Activated CD4-positive, CD25-positive, alpha-beta regulatory T cell (primary cell): ENCODE measurements at places on chromosomes 1 and 21.

GRCh38 chr1:175116903-175117302, 49.3 kb downstream of the TNN start:
- no peak for DNase-seq

DNA sequence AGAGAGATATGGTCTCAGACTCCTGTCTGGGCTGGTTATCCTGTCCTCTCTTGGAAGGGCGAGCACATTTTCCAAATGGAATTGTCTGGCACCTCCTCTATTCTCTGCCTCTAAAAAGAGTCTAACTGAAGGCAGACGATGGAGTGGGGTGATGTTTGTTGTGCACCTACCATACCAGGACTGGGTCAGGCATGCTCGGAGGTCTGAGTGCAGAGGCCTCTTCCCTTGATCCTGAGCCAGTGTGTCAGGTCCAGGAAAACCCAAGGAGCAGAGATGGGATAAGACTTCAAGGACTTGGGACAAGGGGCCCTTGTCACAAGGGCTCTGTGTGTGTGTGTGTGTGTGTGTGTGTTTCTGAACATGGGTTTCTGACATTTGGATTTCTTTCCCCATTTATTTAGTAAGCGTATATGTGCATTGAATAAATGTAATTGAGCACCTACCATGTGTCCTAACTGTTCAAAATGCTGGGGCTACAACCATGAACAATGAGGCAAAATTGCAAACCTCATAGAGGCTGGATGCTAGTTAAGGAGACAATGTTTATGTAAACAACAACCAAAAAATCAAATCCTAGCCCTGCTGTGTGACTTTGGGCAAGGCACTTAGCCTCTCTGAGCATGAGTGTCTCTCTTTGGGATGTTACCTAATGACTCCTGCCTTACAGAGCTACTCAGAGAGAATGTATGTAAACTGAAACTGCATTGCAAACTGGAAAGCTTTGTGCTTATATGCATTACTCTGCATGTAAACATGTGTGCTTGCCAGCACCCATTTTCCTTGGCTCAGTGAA, 276.3 kb downstream of the FOXD2 start:
- DNase-seq = no peak

DNA sequence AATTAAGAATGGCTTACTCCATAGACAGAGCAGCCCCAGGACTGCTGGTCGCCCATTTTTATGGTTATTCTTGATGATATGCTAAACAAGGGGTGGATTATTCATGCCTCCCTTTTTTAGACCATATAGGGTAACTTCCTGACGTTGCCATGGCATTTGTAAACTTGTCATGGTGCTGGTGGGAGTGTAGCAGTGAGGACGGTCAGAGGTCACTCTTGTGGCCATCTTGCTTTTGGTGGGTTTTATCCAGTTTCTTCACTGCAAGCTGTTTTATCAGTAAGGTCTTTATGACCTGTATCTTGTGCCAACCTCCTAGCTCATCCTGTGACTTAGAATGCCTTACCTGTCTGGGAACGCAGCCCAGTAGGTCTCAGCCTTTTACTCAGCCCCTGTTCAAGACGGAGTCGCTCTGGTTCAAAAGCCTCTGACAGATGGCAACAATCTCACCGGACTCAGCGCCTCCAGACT, 5.2 kb upstream of the AGPAT3 start:
- no peak for DNase-seq

- no peak for DNase-seq
Observed at GRCh38 chr1:90344963-90345730, 350.2 kb downstream of the ZNF326 start.

DNA sequence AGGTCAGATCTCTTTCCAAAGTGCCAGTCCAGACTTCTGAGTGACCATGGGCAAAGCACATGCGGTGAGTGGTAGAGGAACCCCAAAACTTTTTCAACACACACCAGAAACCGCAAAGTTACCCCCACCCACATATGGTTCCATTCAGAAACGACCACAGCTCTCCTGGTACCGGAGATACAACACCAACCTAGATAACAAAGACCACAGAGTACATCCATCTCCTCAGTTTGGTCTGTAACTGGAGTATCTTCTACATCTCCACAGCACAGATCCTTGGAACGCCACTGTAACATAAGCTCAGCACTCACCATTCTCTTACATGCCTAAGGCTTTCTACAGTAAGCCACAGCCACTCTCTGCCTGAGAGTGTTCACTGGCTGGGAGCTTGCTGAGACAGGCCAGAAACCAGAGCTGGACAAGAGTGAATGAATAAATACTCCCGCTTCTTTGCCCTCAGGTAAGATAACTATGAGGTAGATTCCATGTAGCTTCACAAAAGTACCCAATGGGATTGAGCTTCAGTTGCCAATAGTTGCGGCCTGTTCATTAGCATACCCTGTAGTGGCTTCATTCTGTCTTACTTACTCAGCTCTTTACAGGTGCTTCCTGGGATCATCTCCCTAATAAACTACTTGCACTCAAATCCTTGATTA, 81.8 kb downstream of the SMYD3 start:
- DNase-seq = no peak

DNA sequence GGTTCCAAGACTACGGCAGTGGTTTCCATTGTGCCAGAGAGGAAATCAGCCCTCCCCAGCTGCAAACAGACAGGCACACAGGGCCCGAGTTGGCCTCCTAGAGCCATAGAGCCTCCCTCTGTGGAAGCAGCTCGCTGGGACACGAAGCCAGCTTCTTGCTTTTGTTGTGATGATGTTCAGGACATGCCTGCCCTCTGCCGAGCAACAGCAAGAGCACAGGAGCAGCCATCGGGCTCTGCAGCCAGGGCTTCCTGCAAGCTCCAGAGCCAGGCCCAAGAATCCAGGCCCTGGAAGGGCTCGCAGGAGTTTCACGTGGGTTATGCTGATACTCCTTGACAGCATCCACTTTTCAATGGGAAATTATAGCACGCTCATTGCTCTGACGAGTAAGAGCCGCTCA, 18.5 kb downstream of the NPHP4 start:
- DNase-seq = no peak

- no peak for DNase-seq
Observed at GRCh38 chr1:27594564-27595510, 9.1 kb downstream of the AHDC1 start.

DNA sequence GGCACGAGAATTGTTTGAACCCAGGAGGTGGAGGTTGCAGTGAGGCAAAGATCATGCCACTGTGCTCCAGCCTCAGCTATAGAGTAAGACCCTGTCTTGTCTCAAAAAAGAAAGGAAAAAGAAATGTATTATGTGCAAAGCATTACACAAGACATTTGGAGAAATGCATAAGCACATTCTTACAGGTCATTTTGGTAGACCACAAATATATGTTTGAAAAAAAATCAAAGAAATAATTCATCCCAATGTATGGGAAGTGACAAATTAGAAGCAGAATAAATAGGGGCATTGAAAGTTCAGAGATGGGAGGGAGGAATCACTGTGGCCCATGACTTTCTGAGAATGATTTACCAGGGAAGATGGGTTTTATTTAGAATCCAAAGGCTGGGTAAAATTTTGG, 283.5 kb upstream of the ADAMTS5 start:
- DNase-seq = no peak

DNA sequence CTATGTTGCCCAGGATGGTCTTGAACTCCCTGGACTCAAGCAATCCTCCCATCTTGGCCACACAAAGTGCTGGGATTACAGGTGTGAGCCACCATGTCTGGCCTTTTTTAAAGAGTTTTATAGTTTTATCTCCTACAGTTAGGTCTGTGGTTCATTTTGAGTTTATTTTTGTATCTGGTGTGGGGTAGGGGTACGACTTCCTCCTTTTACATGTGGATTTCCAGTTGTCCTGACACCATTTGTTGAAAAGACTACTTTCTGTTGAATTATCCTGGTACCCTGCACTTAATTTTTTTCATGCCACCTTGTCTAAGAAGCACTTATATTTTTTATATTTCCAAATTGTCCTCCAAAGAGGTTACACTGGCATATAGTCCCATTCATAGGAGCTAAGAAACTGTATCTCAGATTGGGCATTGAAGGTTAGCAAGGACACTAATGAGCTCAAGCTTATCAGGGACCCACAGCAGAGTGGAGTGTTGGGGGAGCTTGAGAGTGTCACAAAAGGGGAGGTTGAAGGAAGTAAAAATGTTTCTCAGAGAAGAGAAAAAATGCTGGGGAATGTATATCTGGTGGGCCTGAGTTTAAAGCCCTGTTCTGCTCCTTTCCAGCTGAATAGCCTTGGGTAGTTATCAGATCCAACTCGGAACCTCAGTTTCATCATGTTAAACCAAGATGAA, 23.4 kb upstream of the MEF2D start:
- DNase-seq = no peak

GRCh38 chr1:222634180-222635013, 16.5 kb downstream of the MIA3 start:
- DNase-seq = peak; percentile 29

DNA sequence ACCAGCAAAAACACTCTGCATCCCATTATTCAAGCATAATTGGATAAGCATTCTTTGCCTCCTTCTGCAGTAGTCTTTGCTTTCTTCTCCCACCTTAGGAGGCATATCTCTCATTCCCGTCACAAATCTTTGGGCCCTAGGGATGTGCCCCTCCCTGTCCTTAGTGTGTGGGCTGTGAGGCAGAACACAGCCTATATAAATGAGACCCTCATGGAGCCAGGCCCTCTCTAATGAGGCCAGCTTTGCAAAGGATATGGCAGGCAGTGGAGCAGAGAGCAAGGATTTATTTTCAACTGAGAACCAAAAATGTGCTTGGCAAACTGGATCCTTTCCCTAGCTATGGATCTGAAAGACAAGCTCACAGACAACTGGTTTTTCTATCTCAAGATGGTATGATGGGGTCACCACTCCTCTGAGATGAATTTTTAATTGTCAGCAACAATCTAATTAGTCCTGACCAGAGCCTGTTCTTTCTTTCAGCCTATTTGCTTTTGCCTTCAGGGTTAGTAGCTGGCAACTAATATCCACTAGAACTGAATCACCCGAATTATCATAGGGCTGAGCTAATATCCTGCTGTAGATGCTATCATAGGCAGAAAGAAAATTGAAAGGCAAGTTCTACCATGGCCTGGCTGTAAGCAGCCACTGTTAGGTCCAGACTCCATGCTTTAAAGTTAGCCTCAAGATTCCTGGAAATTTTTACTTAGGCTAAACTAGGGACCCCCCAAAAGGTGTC, 134.2 kb downstream of the SYT2 start:
- no peak for DNase-seq

GRCh38 chr1:57850176-57850940, 426.5 kb upstream of the DAB1 start:
- DNase-seq = no peak

GRCh38 chr1:213106298-213106697, 55.3 kb downstream of the RPS6KC1 start:
- no peak for DNase-seq

DNA sequence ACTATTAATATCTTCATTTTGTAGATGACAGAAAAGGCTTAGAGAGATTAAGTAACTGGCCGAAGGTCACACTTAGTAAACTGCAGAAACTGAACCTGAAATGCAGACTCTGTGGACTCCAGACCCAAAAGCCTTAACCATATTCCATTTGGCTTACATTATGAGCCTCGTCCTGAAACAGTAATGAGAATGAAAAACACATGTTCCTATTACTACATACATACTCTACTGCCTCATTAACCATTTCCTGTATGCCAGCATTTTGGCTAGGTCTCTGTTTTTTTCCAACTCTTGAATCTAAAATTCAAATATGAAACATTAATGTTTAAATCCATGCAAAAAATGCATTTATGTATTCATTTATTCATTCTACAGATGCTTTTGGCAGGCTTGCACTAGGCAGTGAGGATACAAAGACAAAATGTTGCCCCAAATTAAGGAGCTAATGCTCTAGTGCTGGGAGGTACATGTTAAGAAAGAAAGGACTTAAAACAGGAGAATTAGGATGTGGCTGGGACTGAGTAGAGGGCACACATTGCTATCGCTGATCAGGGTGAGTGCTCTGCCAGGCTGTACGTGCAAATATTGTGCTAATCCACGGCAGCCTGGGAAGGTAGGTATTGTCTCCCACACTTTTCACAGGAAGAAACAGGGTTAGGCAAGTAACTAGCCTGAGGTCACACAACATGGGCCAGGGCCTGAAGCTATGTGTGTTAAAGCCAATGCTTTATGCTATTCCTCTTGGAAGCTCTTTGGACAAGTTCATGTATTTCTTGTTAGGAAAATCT, 14.0 kb downstream of the DEGS1 start:
- no peak for DNase-seq

DNA sequence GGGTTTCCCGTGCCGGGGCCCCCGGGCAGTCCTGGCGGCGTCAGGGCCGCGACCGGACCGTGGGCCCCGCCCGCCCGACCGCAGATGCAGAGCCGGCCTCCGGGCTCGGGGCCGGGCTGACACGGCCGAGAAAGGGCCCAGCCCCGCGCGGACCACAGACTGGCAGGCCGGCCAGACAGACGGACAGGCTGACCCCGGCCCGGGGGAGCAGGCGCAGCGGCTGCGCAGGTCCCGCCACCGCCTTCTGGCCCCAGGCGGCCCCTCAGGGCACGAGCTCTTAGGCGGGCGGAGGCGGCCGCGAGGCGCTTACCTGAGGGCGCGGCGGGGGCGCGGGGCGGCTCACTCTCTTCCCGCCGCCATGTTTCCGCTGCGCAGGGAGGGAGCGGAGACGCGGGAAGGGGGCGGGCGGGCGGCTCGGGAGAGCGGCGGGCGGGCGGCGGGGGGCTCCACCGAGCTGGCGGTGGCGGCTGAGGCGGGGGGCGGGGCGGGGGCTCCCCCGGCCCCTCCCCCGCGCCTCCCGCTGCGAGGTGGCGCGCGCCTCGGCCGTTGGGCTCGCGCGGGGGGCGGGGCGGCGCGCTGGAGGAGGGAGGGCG, at the start of gene SCMH1:
SCMH1 (minus strand) TSS at position 558 of the 593 bp plus-strand sequence. CDS start 56,173 bp downstream, outside the sequence.
- peak; percentile 41 for DNase-seq

DNA sequence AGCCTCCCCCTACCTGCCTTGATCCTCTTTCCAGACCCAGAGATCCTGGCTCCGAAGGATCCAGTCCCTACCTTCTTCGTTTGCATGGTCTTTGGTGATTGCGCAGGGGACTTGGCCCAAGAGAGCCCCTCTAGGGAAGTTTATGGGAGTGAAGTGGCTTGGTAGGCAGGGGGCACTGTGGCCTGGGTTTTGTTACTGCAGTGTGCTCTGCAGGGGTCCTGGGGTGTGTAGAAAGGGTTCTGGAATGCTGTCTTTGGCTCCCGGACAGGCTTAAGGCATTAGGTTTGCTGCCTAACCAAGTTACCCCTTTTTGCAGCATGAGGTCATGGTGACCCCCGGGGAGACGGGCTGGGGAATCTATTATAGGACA, 3.8 kb downstream of the ATP8B2 start:
- no peak for DNase-seq

GRCh38 chr1:159927849-159928431, 2.6 kb upstream of the TAGLN2 start:
- DNase-seq = no peak

- peak; percentile 53 for DNase-seq
Observed at GRCh38 chr1:150561254-150561973, 12.2 kb downstream of the ADAMTSL4 start.

- no peak for DNase-seq
Observed at GRCh38 chr1:227841096-227841495, 25.6 kb downstream of the PRSS38 start.

DNA sequence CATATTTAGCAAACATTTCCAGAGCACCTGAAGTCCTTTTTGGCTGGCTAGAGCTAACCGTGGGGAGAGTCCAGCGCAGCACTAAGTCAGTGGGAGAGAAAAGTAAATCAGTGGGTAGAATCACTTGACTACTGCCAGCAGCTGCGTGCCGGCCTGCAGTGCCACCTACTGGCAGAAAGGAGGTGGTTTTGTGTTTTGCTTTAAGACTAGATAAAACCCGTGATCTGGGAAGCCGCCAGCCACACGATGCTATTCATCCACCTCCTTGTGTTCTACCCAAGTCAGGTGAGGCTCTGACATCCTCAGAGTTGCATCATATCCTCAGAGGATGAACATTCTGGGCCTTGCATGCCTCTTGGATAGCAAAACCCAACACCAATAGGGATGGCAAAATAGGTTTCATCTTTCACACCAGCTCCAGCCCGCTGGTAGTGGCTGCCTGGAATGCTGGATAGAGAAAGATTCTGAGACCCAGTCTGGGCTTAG, 14.1 kb upstream of the HEYL start:
- peak; percentile 49 for DNase-seq
